A549 treated with Mapracorat at 1 μM for 4 hours (cell line): ENCODE measurements at places on chromosomes 5 and 9. TPM values are rescaled to one million over a fixed set of nuclear protein-coding genes. Genes with fewer than 3 reads are reported as not detected.

Gene PRR16
- not detected in 5 replicates for total RNA-seq

Gene APBA1
- total RNA-seq, result 0.09 to 0.34 TPM (median 0.17 TPM) in 5 replicates

Gene ACOT12
- 0.23 TPM in 1 of 5 replicates, not detected in the others for total RNA-seq

Gene LECT2
- not detected in 5 replicates for total RNA-seq

Gene SPINK13
- 0.27 to 0.30 TPM (median 0.27 TPM) in 3 of 5 replicates, not detected in the others for total RNA-seq

Gene CXXC5
- total RNA-seq, result 13.8 to 20.9 TPM (median 19.3 TPM) in 5 replicates

Gene NMUR2
- 0.08 to 0.21 TPM (median 0.09 TPM) in 4 of 5 replicates, not detected in the other for total RNA-seq

Gene PDE6A
- 0.20 to 0.43 TPM (median 0.25 TPM) in 5 replicates for total RNA-seq

Gene LCP2
- not detected in 5 replicates for total RNA-seq

Gene STKLD1
- 0.90 to 1.7 TPM (median 1.1 TPM) in 5 replicates for total RNA-seq

Gene HDAC3
- 44.0 to 51.0 TPM (median 48.7 TPM) in 5 replicates for total RNA-seq
